ENCODE measurements at places on chromosomes 3 and 15.

DNA sequence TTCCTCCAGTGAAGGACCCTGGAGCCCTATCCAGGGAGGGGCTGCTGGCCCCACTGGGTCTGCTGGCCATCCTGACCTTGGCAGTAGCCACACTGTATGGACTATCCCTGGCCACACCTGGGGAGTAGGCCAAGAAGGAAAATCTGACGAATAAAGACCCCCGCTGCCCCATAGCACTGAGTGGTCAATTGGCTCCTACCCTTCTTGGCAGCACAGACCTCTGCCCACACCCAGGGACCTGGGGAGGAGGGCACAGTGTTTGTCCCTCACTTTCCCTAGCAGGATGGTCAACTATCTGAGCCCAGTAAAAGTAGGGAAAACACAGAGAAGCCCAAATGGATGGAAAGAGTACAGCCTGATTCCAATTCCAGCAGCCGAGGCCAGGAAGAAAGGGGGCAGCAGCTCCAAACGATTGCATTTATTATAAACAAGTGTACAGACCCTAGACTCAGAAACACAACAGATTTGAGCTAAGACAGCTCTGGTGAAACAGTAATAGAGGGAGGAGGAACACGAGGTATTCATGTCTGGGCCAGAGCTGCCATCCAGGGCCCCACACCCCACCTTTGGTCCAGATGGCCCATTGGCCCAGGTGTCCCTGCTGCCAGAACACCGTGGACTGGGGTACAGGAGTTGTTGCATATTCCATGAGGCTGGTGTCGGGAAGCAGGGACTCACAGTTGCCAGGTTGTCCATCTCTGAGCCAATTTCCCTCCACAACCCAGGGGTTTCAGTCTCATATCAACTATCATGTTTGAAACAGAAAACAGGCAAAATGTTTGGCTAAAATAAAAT is 21.1 kb downstream of the ATRIP start:
- no peak for DNase-seq

GRCh38 chr15:100340721-100341238 is 995 bp downstream of the ADAMTS17 start:
- DNase-seq = no peak

DNA sequence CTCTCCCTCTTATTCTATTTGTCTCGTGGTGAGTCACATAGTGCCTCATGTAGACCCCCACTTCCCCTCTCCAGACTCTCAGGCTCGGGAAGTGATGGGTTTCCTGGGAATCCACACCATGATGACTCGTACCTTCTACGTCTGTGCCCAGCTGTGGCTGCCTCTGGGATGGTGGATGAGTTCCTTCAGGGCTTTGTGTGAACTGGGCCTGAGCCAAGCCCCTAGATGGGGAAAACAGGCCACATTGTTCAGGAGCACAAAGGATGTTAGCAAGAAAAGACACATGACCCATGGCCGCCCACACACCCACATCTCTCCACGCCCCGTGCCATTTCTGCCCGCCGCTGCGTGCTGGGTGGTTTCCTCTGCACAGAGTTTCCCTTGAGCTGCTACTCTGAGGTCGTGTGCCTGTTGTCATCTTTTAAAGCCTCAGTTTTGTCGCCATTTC is 10.5 kb downstream of the ISG20 start:
- peak; percentile 88 for DNase-seq

GRCh38 chr15:45088801-45089711 is 24.9 kb downstream of the DUOX2 start:
- DNase-seq = peak; percentile 70

Data from NCI-H226 (cell line).